Activated naive CD4-positive, alpha-beta T cell (primary cell): ENCODE measurements at places on chromosomes 1 and 21.

- DNase-seq, result no peak
Observed at GRCh38 chr1:90007979-90008404, 13.1 kb downstream of the ZNF326 start.

DNA sequence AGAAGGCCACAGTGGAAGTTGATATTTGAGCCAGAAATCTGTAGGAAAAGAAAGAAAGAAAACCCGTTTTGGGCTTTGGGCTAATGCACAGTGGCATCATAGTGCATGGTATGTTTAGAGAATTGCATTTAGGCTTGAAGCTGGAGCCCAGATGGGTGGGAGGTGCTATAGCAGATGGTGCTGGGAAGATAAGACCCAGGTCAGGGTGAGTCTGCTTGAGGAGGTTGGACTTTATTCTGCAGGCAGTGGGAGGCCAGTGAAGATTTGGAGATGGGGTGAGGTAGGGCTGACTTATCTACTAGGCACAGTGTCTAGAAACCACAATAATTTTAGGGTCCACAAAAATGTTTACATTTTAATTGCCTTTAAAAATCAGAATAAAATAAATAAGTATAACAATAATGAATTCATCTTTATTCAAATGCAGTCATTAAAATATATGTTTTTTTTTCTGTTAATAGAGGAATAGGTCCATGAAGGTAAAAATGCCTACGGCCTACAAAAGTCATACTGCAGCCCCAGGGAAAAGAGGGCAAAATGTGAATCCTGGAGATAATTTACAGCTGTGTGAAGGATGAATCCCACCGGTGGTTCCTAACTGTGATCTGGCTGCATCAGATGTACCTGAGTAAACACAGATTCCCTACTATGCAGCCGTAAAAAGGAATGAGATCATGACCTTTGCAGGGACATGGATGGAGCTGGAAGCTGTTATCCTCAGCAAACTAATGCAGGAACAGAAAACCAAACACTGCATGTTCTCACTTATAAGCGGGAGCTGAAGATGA, 8.7 kb downstream of the DNAJC6 start:
- no peak for DNase-seq

GRCh38 chr1:78370356-78370755, 120.4 kb upstream of the PTGFR start:
- no peak for DNase-seq

- no peak for DNase-seq
Observed at GRCh38 chr21:42627527-42628289, 25.7 kb upstream of the PDE9A start.

DNA sequence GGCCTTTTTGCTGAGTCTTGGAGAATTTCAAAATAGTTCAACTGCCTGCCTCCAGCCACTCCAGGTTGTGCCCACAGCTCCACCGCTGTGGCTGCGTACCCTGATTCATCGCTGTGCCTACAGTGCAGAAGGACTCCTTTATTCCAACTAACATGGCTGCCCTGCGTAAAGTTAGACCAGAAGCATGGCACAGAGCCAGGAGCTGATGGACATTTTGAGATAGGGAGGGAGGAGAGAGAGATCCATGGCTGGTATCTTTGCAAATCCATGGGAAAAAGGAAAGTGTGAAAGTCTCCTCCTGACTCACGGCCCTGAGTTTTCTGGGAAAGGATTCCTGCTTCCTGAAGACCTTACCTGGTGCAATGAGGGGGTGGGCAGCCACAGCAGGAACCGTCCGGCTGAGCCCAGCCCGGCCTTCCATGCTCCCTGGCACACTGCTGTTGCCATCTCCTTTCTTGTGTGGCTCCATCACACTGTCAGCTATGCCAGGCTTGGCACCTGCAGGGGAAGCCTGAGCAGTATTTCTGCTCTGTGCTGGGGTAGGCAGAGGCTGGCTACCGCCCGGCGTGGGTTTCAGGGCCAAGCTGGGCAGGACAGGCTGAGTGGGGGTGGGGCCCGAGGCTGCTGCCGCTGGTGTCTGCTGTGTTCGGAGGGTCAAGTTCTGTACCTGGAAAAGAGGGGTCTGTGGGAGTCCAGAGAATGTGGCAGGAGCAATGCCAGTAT, 46.0 kb upstream of the A3GALT2 start:
- no peak for DNase-seq

- no peak for DNase-seq
Observed at GRCh38 chr1:110343249-110343648, 4.1 kb downstream of the RBM15 start.

DNA sequence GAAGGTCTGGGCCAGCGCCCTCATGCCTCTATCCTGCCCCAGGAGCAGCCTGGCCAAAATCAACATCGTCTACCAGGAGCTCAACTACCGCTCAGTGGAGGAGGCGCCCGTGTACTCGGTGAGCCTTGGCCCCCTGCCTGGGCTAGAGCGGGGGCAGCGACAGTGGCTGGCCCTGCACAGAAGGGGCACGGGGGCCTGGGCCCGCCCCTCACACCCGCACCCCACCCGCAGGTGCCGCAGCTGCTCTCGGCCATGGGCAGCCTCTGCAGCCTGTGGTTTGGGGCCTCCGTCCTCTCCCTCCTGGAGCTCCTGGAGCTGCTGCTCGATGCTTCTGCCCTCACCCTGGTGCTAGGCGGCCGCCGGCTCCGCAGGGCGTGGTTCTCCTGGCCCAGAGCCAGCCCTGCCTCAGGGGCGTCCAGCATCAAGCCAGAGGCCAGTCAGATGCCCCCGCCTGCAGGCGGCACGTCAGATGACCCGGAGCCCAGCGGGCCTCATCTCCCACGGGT, 10.8 kb downstream of the SCNN1D start:
- DNase-seq, result no peak

GRCh38 chr1:40057310-40058030, 16.9 kb downstream of the CAP1 start:
- no peak for DNase-seq

GRCh38 chr21:33584455-33584854, 4.0 kb downstream of the DONSON start:
- no peak for DNase-seq

- DNase-seq, result no peak
Observed at GRCh38 chr1:228015276-228016180, 8.7 kb downstream of the WNT3A start.

DNA sequence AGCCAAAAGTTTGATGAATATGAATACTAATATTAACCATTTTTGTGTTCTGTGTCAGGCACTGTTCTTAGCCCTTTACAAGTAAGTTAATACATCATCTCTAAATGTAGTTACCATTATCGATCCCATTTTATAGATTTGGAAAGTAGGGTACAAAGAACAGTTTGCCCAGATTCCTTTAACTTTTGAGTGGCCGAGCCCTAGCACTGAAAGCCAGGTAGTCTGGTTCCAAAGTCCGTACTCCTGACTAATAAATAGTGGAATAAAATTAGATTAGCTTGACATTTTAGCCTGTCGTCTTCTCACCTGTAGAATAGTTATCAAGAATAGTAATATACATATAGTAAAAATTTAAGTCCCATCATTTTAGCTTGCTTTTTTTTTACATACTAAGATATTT, 70.6 kb downstream of the PTBP2 start:
- no peak for DNase-seq

DNA sequence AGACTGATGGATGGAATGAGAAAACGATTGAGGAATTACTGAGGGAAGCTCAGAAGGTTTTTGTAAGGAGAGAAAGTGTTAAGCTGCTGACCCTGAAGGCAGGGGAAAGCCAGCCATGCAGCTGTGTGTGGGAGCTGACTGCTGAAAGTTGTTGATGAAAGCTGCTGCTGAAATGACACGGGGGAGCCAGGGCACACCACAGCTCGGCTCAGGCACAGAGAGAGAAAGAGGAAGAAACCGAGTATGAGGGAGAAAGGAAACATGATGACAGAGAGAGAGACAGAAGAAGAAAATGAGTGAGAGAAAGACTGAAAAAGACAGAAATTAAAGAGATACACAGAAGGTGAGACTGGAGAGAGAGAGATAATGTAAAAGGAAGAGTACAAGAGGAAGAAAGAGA, 115.5 kb downstream of the LRRC53 start:
- DNase-seq, result no peak

DNA sequence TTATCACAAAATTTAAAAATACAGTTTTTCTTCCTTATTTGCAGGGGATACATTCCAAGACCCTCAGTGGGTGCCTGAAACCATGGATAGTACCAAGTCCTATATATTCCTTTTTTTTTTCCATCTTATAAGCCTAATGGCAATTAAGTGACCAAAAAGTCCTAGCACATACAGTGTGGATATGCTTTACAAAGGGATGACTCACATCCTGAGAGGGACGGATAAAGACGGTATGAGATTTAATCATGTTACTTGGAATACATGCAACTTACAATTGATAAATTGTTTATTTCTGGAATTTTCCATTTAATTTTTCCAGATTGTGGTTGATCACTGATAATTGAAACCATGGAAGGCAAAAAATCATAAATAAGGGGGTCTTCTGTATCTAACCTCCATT, 181.2 kb upstream of the BRINP3 start:
- DNase-seq, result no peak

DNA sequence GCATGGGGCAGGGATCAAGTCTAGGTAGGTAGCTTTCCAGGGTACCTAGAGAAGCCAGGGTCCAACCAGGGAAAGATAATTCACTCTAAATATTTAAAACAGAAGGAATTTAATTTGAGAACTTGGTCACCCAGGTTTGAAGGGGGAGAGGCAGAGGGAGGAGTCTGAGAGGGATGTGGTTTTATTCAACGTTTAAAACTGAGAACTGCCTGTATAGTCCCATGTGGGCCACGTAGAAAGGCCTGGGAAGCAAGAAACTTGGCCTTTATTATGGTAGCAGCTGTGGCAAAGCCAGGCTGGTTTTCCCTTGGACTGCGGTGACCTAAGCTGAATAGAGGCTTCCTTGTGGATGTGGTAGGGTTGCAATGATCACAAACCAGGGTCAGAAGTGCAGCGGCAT, 42.0 kb upstream of the DUSP10 start:
- no peak for DNase-seq

DNA sequence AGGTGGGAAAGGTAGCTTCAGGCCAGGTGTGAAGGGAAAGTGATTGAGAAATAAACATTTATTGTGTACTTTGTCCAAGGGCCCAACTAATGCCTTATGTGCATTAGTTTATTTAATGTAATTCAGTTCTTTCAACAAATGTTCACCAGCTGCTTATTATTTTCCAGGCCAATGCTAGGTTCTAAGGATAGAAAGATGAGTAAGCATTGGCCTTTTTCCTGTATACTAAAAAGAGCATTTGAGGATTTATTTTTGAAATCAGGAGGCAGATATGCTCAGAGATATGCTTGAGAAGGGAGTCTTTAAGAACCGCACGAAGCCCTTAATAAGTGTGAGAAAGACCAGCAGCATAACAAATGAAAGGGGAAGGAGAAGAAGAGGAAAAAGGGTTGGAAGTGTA, 32.0 kb downstream of the CLCA1 start:
- no peak for DNase-seq

- no peak for DNase-seq
Observed at GRCh38 chr1:218112862-218113261, 172.2 kb upstream of the RRP15 start.

GRCh38 chr1:225044258-225044657, 114.8 kb downstream of the DNAH14 start:
- DNase-seq, result no peak

GRCh38 chr1:117257291-117257690, 46.6 kb upstream of the VTCN1 start:
- DNase-seq, result no peak

- no peak for DNase-seq
Observed at GRCh38 chr1:26372039-26372438, 511 bp downstream of the ZNF683 start.

- no peak for DNase-seq
Observed at GRCh38 chr1:166695115-166695514, 144.2 kb upstream of the POGK start.

DNA sequence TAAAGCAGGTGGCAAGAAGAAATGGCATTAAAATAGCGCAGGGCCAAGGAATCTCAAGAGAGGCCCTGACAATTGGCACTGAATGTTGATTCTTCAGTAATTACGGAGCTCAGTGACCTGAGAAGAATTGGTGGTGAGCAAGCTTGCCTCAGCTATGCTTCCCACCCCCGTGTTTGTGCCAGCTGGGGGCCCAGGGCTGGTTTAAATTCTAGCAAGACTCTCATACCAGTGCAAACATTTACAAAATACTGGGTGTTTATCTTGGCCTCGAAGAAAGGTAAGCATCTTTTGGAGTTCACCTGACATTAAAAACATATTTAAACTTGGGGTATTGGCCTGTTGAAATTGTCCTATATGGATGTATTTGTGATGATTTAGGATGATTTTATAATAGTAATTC, 296.7 kb upstream of the USP25 start:
- DNase-seq, result no peak

DNA sequence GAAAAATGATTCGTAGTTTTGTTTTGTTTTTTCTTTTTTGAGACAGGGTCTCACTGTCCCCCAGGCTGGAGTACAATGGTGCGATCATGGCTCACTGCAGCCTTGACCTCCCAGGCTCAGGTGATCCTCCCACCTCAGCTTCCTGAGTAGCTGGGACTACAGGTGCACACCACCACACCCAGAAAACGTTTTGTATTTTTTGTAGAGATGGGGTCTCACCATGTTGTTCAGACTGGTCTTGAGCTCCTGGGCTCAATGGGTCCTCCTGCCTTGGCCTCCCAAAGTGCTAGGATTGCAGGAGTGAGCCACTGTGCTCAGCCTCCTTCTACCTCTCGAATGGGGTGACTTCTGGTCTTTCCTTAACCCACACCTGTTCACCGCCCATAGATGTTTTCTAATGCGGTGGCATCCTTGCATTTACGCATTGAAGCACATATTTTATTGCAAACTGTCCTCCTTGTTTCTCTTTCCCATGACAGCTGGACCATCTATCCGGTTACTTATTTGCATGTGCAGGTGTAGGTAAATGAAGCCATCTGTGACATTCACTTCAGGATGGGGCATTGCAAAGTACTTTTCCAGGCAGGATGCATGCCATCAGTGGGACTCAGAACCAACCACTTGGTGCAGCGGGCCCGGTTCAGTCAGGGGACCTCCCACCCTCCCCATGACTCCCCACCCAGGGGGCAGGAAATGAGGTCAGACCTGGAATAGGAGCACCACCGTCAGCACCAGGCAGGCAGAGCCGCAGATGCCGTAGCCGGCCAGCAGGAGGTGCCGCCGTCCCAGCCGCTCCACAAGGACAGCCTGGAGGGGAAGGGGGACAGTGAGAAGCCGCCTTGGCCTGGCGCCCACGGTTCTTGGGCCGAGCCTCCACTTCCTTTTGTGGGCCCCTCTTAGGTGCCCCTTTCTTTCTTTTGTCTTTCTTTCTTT, 16.5 kb downstream of the SLC2A7 start:
- no peak for DNase-seq

DNA sequence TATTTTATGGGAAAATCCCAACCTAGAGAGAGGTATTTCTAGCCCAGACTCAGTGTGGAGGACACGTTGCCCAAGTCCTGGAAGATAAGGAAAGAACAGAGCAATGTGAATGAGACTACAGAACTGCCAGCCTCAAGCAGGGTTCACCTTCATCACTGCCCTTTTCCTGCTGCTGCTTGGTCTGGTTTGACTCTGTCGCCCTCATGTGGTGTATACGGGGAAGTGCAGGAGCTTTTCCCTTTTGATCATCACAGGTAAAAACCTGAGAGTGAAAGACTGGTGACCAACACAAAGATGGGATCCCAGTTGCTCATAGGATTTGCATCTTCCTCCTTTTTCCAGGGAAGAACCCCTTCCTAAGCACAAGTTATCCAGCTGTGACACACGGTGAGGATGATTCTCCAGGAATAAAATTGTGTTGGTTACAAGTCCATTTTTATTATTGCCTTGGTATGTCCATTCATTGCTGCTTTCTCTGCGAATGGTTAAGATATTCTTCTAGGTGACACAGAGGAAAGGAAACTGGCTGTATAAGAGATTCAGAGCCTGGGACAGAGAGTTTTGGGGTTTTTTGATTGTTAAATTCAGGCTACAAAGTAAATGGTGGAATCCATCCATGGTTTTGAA, 89.5 kb upstream of the CD53 start:
- peak; percentile 12 for DNase-seq

- no peak for DNase-seq
Observed at GRCh38 chr1:100433563-100433962, 81.3 kb downstream of the CDC14A start.
